GM23248 (cell line): ENCODE measurements at places on chromosomes 12 and 14.

- no peak for DNase-seq
Measured at GRCh38 chr12:1920436-1920835, 2.0 kb upstream of the CACNA2D4 start.

DNA sequence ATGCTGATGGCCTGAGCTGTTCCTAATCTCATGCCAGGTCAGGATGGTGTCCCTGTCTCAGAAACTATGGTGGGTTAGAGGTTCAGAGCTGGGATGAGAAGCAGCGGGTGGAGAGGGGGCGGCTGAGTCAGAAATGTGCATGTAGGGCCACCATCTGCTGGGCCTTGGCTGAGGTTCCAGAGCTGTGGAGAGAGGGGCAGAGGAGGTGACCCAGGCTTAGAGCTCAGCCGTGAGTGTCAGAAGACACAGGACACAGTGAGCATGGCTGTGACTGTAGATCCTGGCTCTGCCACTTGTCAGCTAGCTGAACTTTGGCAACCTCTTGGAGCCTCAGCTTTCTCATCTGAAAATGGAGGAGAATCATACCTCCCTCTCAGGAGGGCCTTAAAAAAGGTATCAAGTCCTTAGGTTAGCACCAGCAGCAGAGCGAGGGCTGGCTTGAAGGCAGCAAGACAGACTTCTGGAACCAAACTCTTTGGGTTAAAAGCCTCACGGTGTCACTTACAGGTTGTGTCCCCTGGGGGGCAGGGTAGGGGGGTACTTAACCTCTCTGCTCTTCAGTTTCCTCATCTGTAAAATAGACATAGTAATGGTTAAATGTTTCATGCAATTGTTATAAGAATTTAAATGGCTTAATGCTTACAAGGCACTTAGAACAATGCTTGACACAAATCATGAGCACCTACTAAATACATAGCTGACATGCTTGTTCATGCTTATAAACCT lies 34.8 kb downstream of the TMEM229B start:
- DNase-seq, result no peak

DNA sequence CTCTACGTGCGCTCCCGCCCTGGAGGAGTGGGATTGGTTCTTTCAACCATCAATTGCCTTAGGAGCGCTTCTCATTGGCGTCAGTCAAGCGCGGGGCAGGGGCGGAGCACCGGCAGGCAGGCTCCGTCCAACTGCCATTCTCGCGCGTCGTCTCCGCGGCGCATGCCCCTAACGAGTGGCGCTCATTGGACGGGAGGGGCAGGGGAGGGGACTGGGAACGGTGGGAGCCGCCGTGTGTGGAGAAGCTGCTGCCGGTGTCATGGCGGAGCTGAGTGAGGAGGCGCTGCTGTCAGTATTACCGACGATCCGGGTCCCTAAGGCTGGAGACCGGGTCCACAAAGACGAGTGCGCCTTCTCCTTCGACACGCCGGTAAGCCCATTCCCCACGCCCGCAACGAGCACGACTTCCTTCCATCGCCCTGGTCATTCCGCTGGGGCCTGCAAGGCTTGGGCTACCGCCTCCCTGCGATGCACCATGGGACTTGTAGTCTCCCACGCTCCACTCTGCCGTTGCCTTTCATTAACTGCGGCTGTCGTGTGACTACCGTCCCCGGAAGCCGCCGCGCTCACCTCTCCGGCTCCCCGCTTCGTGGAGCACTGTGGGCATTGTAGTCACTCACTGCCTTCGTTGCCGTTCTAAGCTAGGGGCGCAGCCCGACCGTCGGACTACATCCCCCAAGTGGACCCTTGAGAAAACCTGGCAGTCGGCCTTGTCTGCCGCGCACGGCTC lies at the start of gene USP5:
Gene USP5 (plus strand): TSS at position 230 of the 730 bp plus-strand sequence. CDS start 30 bp downstream, at position 260.
- DNase-seq, result peak; percentile 100

GRCh38 chr12:130959632-130960031 lies 5.9 kb downstream of the ADGRD1 start:
- DNase-seq, result no peak

DNA sequence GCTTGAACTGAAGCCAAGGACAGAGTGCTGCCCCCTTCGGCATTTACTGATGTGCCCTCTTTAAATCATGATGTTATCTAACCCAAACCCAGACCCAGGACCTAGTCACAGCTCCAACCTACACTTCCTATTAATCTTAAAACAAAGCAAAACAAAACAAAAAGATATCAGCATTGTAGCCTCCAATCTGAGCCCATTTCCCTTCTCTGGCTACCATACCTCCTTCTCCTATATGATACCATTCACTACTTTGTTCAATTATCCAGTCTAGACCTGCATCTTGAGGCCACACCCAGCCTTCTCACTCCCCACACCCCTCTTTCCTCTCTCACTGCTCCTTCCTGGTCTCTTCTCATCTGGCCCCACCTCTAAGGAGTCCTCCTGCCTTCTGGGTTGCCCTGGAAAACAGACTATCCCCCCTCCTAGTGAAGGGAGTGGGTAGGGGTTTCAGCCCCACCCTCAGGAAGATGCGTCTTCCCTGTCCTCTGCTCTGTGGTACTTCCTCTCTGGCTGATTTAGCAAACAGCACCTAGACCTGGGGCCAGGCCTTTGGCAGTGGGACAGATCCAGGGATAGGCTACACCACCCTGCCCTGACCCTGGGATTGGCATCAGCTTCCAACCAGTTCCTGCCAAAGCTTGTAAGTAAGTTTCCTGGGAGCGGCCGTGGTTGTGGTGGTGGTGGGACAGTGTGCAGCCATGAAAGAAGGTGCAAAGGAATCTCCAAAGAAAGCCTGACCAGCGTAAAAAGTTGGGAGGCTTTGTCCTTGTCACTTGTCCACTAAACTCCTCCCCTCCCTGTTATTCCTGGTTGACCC lies 3.3 kb downstream of the LTB4R start:
- no peak for DNase-seq

DNA sequence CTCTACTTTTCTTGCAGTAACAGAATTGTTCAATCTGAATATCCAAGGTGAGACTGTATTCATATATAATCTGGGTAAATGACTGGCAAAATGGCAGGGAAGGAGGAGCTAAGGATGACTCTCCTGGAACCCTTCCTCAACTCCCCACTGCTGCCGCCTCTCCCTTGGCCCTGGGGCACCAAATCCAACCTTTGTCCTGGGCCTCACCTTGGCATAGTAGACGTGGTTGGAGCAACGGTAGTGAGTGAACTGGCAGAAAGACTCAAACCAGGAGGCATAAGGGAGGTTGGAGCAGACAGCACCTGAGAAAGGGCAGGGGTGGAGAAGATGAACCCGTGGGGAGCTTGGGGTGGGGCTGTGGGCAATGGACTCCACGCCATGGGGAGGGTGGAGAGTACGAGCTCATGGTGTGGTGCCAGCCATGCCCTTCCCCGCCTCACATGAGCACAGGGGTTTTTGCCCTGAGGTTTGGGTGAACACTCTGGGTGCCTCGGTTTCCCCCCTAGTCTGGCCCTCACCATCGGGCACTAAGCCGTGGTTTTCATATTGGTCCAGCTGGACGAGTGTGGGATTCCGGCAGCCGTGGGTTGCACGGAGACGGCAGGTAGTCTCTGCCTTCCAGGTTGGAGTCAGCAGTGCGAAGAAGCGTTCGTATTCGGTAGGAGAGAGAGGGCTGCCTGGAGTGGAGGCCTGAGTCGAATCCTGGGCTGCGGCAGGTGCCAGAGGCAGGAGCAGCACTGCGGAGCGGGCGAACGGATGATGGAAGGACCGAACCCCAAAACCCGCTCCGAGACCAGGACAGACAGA lies 753 bp downstream of the ACRBP start:
- DNase-seq, result no peak

- DNase-seq, result no peak
Measured at GRCh38 chr14:35339761-35340406, 47.7 kb downstream of the PSMA6 start.

DNA sequence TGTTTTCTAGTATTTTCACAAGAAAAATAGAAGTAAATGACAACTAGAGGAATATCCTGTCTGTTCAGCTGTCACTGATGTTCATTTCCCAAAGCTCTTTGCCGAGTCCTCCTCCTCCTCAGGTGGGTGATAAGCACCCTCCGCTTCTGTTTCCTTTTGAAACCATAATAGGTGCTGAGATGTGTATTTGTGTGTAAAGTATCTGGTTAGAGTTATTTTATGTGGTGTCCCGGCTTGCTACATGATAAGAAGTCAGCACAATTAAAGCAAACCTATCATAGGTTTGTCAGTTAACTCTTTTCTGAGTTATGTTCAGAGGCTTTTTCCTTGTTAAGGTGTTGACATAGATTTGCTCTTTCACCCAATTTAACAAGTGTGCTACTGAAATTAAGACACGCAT lies 82.4 kb downstream of the PIWIL1 start:
- no peak for DNase-seq

GRCh38 chr14:100655741-100656085 lies 68.5 kb upstream of the BEGAIN start:
- DNase-seq, result no peak

GRCh38 chr14:61561657-61562276 lies 133.5 kb upstream of the HIF1A start:
- peak; percentile 96 for DNase-seq

- peak; percentile 67 for DNase-seq
Measured at GRCh38 chr14:31934767-31935266, 142.3 kb upstream of the ARHGAP5 start.

GRCh38 chr14:98578204-98578603 lies 693.8 kb downstream of the BCL11B start:
- DNase-seq, result peak; percentile 18

DNA sequence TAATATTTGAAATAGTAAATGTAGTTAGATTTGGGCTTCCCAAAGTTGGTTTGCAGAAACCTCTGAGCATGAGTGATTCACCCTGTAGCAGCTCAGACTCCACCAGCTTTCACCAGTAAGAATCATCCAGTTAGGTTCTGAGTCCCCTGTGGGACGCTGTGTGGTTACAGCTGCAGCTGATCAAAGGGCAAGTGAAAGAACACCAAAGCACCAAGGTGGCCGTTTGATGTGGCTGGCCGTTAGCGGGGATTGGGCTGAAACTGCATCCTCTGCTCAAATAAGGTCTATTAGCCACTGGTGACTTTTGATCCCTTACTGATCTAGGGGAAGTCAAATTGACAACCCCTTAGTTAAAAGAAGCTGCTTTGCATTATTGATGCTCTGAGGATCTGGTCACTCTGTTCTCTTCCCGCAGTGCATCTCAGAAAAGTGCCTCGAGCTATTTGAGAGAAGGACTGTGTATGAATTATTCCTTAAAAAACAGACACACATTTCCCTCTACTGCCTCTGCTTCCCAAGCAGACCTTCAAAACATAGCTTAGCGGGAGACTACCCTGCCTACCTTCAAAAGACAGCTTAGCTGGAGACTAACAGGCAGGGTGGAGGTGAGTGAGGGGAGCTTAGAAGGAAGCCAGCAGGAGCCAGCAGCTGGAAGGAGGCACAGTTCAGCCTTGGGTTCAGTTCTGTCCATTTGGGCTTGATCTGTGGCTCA lies 3.7 kb downstream of the ABHD12B start:
- DNase-seq, result peak; percentile 64

GRCh38 chr14:52875707-52876106 lies 75.1 kb downstream of the FERMT2 start:
- peak; percentile 24 for DNase-seq

GRCh38 chr12:116123451-116124258 lies 153.8 kb downstream of the MED13L start:
- DNase-seq, result peak; percentile 64

DNA sequence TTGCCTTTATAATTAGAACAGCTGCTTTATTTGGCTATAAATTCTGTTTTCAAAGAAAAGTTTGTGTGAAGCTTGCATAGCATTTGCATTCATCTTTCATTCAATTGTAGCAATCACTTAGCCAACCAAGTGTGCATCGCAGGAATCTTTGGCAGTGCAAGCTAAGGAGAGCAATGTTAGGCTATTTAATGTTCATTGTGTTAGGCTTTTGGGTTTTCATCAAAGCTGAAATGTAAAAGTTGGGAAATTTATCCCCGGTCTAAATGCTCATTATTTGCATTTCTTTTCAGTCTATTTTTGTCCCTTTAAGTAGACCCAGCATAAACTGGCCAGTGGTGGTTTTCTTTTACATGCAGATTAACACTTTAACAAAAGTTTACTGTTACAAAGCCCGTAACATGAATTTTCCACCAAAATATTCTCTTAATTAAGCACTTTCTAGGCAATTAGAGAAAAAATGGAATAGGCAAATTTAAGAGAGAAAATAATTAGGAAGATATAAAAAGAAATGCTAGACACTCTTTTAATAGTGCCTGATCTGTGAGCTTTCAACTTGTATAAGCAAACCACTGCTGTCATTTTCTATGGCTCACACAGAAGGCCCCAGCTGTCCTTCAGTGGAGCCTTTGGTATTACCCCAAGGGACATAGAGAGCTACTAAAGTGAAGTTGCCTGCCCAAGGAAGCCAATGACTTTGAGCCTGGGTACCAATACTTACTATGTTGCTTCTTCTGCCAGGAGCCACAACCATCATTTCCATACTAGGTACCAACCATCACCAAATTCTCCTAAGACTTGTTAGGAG lies 898.9 kb upstream of the SEL1L start:
- DNase-seq, result no peak

DNA sequence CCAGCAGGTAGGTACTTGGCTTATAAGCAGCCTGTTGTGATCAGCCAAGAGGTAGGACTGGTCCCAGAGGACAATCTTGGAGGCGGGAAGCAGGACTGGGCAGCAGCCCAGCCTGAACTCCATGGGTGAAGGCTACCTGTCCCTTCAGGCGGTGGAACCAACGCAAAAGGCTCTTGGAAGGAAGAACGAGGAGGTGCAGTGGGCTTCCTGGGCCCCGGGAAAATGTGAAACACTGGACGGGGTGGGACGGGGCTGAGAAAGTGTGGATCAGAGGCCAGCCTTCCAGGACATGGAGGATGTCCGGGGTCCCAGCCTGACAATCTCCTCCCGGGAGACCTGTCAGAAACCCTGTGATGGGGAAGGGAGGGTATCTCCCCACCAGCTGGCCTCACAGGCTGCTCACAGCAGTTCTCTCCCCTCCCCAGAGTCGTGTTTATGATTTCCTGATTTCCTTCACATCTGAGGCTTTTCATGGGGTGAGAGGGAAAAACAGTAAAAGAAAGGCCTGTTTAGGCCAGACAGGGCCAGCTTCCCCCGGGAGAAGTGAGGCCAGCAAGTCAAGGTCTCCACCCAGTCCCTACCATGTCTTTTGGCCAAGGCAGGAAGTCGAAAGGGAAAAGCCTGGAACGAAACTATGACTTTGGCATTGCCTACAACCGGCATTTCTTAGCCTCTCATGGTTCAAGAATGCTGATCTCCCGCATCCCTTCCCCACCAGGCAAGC lies 11.3 kb downstream of the CMKLR1 start:
- no peak for DNase-seq

DNA sequence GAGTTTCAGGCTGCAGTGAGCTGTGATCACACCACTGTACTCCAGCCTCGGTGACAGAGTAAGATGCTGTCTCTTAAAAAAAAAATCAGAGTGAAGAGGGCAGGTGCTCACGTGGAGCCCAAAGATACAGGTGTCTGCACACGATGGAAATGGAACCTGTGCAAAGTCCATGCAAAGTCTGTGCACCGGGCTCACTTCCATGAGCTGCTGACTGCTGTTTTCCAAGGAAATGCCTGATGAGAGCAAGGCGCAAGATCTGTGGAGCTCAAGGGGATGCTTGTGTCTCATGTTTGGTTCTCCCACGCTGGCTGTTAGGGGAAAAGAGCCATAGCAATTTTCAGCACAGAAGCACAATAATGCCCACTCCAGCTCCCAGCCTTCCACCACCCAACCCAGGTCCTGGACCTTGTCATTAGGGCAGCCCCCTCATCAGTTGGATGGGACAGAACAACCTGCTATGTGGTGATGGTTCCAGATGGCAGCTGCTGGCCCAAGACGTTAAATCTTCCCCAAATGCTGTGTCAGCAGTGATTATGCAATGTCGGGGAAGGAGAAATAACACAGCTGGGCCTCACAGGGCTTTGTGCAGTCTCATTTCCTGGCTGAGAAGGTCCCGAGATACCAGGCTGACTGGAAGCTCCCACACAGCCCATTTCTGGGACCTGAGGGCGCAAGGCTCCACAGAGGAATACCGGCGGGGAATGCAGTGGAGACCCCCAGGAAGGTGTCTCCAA lies 27.9 kb upstream of the DICER1 start:
- peak; percentile 18 for DNase-seq
